ENCODE measurements at places on chromosomes 16 and 17.

DNA sequence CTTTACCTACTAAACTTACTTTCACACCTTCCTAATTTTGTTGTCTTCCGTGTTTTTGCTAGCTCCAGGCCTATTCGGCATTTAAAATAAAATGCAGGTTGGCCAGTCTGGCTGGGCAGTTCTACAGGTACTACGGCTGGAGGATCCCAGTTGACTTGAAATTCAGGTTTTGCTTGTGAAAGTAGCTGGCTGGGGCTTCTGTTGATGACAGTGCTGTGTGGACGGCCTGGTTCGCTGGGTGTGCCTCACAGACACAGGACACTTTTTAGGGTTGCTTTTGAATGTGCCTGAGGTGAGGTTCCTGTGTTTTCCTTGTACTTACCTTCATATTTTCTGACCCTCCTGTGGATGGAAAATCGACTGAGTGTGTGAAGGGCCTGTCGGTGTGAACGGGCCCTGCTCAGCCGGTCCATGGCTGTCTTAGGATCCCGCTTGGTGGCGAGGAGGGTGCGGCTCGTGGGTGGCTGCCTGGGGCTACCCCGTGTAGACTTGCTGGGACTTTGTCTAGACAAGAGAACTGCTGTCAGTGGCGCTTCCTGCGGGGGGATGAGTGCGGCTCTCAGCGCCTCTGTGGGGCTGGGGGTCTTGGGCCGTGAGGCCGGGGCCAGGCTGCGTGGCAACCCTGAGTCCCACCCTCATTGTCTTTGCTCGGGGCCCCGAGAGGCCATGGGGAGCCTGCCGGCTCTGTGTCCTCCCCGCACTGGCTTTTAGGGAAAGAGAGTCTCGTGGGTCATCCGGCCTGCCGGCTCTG lies 18.7 kb upstream of the ZNF750 start:
- DNase-seq: no peak

GRCh38 chr17:77635176-77635575 lies 323.3 kb upstream of the TNRC6C start:
- DNase-seq: no peak

DNA sequence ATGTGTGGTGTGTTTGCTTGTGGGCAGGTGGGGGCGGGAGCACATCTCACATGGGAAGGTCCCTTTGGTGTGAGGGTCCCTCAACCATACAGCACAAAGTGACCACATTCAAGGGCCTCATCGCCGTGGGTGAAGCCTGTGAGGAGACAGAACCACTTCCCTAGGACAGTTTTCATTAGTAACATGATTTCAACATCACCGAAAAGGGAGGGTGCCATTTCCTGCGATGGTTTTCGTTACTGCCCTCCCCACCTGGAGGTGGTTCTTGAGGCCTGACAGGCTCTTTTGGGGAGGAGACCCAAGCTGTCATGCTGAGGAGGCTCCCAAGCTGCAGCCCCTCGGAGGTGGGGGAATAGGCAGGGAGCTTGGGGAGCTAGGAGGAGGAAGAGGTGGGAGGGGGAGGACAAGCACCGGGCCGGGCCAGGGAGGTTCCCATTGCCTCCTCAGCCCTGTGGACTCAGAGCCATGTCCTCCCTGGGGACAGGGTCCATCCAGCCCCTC lies 9.5 kb downstream of the CD300LB start:
- no peak for DNase-seq

DNA sequence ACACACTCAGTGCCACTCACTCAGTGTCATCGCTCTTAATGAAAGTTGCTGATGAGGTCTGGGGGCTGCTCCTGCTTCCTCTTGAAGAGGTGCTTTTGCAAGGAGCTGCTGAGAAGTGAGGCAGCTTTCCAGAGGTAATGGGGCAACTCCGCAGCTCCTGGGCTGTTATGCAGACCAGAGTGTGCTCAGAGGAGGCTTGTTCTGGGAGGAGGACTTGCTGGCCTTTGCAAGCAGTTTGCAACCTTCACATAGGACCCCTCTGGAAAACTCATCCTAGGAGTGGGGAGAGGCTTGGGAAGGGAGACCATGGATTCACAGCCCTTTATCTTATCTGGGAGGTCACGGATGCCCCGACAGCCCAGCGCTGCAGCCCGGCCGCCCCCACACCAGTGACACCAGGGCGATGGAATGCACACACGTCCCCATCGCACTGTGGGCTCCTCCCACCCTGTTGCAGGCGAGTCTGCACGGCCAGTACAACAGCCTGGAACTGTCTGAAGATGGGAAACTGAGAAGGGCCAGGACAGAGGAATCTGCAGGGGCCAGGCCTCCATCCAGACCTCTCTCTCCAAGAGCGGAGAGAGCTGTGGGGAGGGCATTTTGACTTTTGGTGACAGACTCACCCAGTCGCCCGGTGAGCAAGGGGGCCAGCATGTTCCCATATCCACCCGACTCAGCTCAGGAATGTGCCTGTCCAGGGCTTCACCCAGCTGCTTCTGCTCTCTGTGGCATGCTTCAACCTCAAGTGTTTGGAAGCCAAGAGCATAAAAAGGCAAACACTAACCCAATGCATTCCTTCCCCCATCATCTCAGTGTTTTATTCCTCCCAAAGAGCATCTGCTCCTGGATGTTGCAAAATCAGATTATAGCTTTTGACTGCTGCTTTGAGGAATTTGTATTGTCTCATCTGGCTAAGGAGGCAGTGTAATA lies 78.6 kb upstream of the ZNF469 start:
- no peak for DNase-seq

- DNase-seq: no peak
These were observed 11.4 kb downstream of the UNK start for GRCh38 chr17:75795820-75796607.
